ENCODE measurements at places on chromosomes 1 and 21.

DNA sequence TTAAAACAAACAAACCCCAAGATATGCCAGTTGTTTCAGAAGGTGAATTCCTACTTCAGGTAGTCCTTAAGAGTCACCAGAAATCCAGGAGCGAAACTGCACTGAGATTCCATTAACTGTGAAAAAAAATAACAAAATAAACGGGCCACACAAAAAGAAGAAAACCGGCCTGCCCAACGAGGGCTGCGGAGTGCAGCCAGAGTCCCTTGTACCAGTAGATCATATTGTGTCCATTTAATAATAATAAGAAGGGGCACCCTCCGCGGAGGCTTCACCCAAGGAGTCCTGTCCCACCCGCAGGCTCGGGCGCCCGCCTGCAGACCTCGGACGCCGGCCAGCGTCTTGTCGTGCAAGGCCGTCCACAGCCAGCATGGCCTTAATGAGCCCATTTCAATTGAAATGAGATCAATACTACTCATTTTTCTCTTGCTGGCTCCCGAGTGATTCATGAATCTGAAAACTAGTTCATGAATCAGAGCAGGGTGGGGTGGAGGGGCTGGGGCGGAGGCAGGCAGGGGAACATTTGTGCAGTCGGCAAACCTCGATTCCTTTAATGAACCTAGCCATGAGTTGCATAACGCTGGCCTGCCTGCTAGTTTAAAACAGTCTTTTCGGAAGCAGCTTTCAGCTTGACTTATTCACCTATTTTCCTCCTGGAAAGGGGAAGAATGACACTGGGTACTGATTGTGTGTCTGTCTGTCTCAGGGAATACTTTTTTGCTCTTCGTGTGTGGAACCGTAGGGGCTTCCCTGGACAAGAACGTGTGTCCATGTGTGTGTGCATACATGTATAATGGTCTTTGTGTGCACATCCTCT is 113.1 kb upstream of the IRF2BP2 start:
- DNase-seq = peak; percentile 35

GRCh38 chr1:29643838-29644440 is 407.6 kb downstream of the PTPRU start:
- no peak for DNase-seq

- no peak for DNase-seq
Measured at GRCh38 chr1:206719169-206719839, 34.6 kb downstream of the MAPKAPK2 start.

- peak; percentile 96 for DNase-seq
Measured at GRCh38 chr1:32724678-32725614, 22.4 kb upstream of the SYNC start.

DNA sequence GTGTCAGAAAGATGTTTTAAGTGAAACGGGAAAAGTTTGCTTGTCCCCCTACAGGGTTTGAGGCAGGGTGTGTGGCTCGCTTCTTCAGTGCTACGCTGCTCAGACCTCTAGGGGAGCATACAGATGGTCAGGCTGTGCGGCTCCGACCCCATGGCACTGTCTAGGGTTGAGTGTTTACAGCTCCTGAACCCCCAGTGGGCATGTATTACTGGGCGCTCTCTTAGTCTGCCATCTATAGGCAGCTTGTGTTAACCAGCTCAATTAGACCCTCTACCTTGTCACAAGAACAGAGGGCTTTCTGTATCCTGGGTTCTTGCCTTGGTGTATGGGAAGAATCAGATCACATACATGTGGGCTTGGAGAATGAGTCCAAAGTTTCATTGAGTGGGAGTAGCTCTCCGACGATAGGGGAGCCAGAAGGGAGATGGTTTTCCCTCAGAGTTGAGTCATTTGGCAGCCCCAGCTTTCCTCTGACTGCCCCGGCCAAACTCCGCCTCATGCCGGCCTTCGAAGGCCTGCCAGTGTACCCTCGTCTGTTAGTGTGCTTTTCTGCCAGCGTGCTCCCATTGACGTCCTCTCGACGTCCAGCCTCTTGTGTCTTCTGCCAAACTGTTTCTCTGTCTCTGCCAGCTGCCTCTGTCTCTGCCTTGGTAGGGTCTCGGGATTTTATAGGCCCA is 38.6 kb upstream of the ADGRL4 start:
- peak; percentile 49 for DNase-seq

- DNase-seq = no peak
Measured at GRCh38 chr1:24768873-24769605, 23.8 kb downstream of the CLIC4 start.

DNA sequence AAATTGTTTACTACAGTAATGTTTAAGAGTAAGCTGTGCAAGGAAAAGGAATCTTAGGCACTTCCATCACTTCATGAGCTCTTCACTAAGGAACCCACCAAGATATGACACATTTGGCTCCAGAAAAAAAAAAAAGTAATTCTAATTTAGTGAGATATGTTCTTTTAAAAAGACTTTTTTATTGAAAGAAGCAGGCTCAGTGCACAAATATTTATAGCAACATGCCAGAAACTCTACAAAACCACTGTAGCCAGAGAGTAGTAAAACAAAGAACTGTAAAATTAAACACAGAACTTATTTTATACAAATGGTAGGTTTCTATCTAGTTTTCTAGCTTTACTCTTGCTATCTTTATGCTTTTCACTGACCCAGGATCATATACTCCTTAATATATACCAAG is 434.6 kb upstream of the ADGRL2 start:
- DNase-seq = no peak

DNA sequence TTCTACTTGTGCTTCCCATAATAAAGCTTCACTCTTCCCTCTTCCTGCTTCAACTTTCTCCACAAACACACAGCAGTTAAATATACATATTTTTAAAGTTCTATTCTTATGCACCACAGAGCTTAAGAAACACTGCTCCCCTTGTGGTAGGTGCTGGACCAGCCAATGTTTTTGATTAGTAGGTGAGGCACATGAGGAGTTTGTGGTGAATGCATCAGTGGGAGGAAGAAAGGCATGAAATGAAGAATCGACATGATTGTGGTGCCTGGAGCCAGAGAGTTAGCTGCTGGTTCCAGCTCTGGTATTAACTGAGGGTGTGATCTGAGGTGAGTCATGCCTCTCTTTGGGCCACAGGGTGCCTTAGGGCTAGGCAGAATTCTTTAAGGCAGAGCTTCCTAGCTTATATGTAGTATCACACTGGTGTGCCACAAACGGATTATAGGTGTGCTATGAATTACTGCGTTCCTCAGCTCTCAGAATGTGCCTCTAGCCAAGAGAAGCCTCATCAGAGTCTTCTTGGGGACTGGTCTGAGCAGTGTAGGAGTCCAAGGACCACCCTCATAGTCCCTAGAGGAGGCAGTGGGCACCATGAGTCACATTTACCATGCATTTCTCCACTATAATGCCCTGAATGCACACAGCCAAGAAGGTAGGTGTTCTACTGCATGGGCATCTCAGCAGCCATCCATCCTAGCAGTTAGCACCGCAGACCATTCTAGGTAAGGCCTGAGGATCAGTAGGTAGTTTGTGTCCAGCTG is 97.4 kb upstream of the SGIP1 start:
- peak; percentile 47 for DNase-seq

GRCh38 chr1:205319081-205320018 is 2.2 kb downstream of the NUAK2 start:
- no peak for DNase-seq

DNA sequence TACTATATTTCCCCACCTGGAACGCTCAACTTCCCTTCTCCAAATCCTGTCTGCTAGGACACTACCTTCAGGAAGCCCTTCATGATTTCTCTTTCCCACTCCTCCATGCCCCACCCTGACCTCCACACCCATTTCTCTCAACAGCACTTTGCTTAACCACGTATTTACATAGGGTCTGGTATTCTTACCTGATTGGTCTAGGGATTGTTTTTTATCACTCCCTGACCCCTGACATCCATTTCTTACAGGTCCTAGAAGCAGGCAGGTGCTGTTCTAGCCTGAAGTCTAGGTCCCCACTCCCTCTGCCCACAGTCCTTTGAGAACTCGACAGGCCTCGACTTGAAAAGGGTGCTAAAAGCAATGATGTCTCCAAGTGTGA is 47.5 kb downstream of the DMAP1 start:
- no peak for DNase-seq

GRCh38 chr1:168509875-168510791 is 33.7 kb downstream of the XCL2 start:
- DNase-seq = no peak

DNA sequence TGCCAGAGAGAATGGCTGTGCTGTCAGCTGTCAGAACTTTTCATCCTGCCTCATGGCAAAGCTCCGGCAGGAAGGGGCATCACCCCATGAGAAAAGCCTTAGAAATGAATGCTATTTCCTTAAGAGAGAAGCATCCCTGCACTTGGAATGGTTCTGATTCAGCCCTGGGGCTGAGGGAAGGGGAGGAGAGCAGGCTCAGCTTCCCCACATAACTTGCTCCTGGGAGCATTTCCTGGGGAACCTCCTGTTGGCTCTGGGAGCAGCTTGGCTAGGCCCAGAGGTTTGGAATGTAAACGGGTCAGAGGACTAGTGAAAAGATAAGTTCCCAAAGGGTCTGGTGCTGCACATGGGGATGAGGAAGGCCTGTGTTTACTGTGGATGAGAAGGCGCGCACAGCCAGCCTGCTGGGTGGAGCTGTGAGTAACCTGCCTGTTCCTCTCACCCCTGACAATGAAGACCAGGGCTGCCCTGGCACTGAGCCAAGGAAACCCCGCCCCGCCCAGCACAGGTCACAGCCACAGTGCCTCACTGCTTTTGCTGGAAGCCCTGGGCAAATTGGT is 5.0 kb downstream of the PRELP start:
- DNase-seq = peak; percentile 80

DNA sequence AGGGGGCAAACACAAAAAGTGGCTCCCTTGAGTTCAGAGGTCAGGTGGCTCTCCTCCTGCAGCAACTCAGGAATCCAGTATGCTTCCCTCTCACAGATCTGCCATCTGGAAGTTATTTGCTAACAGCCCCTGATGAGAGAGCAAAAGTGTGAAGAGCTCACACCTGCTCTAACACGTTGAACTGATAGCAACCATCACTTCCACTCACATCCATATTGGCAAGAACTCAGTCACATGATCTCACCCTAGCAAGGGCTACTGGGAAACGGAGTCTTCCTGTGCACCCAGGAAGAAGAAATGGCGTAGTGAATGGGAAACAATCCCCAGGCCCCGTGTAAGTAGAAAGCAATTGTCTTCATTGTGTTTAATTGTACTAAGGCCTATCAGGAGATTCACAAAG is 20.7 kb upstream of the SLC45A1 start:
- peak; percentile 80 for DNase-seq

GRCh38 chr1:187517546-187517945 is 688.8 kb downstream of the PLA2G4A start:
- no peak for DNase-seq

DNA sequence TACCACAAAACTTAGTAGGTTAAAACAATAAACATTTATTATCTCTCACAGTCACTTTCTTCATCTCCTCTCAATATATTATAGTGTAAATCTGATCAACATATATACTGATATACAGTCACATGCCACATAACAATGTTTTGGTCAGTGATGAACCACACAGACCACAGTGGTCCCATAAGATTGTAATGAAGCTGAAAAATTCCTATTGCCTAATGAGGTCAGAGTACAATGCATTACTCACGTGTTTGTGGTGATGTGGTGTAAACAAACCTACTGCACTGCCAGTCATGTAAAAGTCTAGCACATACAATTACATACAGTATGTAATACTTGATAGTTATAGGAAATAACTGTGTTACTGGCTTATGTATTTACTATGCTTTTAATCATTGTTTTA is 30.1 kb downstream of the OLFML3 start:
- DNase-seq = no peak

- DNase-seq = no peak
Measured at GRCh38 chr1:7579831-7580804, 191.0 kb upstream of the VAMP3 start.

DNA sequence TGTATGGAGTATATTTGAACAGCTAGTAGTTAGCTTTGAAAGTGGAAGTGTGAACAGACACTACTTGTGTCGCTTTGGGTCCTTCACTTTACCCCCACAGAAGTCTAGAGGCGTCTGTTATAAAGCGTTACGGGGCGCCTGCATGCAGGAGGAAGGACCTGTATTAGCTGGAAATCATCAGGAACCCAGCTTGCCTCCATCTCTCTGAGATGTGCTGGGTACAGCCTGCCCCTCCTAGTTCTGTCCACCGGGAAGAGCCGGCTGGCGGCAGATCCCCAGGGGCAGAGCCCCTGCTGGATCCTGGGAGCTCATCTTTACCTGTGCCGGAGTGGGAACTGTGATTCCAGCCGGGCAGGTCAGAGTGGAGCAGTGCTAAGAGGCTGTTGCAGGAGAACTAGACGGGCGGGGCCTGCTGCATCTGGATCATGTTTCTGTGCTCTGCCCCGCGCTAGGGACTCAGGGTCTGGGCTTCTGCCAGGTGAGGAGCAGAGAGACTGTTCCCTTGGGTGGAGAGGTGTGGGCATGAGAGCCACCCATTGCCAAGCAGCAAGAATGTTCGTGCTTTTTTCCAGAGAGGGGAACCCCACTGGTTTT is 22.3 kb upstream of the SPSB1 start:
- no peak for DNase-seq

All from mesendoderm (in vitro differentiated cells).